Heart right ventricle (tissue), 16 donors: ENCODE measurements at places on chromosomes 13 and 19. TPM values are rescaled to one million over a fixed set of nuclear protein-coding genes. Genes with fewer than 3 reads are reported as not detected.

Gene SIGLEC6
- total RNA-seq, result not detected

Gene PSG7
- total RNA-seq, result not detected

Gene PET100
- 148 TPM for total RNA-seq

Gene LYPD3
- total RNA-seq, result 0.62 TPM

Gene LYL1
- 8.6 TPM for total RNA-seq

Gene SAMD4B
- 43.0 TPM for total RNA-seq

Gene PSPN
- 0.76 TPM for total RNA-seq

Gene IGFL3
- total RNA-seq, result not detected

Gene IL27RA
- total RNA-seq, result 5.9 TPM

Gene MAST3
- total RNA-seq, result 5.4 TPM
